ENCODE measurements at places on chromosomes 5 and 9.

- no peak for DNase-seq
These were observed 724 bp downstream of the NR2F1-AS1 start for GRCh38 chr5:93580063-93580926.

GRCh38 chr5:106566031-106566430 lies 1104.7 kb downstream of the EFNA5 start:
- no peak for DNase-seq

- peak; percentile 84 for DNase-seq
These were observed 60.3 kb downstream of the STX17 start for GRCh38 chr9:99966716-99967115.

GRCh38 chr5:68504306-68504705 lies 288.8 kb downstream of the PIK3R1 start:
- no peak for DNase-seq

- peak; percentile 62 for DNase-seq
These were observed 399.8 kb upstream of the MEF2C start for GRCh38 chr5:89282554-89283510.

DNA sequence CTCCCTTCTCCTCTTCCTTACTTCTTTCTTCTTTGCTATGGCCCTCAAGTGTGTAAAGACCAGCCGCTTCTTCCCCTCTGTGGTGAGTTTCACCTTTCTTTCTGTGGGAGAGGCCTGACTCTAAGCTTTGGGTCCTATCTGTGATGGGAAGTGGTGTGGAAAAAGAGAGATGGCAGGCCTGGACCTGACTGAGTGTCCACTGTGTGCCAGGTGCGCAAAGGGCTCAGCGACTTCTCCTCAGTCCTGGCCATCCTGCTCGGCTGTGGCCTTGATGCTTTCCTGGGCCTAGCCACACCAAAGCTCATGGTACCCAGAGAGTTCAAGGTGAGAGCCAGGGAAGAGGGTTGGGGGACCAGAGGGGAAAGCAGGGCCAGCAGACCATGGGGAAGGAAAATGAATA lies 5.9 kb downstream of the SLC4A9 start:
- no peak for DNase-seq

GRCh38 chr5:53463909-53464621 lies 16.4 kb upstream of the FST start:
- DNase-seq: no peak

DNA sequence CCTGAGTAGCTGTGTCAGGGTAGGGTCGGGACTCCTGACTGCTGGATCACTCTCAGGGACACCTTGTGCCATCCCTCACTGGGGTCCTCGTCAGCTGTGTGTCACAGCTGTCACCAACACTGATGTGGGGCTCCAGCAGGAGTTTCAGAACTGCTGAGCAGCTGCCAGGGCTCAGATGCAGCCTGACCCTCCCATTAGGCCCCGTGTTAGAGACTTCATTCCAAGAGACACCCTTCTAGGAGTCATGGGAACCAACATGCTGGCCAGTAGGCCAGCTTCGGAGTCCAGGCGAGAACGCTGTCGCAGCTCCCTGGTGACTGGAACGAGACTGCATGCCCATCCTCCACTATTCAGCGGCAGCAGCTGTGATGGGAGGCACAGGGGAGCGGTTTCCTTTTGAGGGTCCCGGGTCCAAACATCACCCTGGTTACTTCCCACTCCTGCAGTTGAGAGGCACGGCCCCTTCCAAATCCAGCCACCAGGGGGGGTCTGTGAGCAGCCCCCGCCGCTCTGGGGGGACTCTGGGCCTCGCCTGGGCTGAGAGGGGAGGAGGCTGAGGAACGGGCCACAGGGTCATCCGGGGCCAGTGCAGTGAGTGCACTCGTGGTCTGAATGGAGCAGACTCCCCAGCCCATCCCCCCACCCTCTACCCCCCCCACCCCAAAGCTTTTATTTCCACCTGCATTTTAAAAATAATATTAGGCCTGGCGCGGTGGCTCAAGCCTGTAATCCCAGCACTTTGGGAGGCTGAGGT lies 12.6 kb upstream of the TCF7 start:
- DNase-seq: peak; percentile 71

DNA sequence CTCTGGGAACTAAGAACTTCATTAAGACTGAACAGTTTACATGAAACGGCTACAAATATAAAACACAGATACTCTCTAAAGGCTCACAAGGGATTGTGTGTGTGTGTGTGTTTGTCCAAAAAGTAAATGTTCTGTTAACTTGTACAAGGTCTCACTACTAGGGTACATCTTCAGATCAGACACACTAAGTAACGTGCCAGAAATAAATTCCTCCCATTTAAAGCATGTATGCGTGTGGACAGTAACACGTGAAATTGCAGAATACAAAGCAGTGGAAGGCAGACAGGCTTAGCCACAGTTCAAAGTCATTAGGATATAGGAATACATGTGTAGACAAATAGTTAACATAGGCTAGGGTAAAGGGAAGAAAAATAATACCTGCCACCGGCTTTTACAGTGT lies 1.8 kb downstream of the BNC2 start:
- DNase-seq: no peak

- no peak for DNase-seq
These were observed 300.5 kb downstream of the COX7C start for GRCh38 chr5:86918246-86918645.

- DNase-seq: no peak
These were observed 60.0 kb downstream of the ERAP1 start for GRCh38 chr5:96747720-96748119.

GRCh38 chr5:64457846-64458245 lies 48.0 kb upstream of the RGS7BP start:
- DNase-seq: no peak

DNA sequence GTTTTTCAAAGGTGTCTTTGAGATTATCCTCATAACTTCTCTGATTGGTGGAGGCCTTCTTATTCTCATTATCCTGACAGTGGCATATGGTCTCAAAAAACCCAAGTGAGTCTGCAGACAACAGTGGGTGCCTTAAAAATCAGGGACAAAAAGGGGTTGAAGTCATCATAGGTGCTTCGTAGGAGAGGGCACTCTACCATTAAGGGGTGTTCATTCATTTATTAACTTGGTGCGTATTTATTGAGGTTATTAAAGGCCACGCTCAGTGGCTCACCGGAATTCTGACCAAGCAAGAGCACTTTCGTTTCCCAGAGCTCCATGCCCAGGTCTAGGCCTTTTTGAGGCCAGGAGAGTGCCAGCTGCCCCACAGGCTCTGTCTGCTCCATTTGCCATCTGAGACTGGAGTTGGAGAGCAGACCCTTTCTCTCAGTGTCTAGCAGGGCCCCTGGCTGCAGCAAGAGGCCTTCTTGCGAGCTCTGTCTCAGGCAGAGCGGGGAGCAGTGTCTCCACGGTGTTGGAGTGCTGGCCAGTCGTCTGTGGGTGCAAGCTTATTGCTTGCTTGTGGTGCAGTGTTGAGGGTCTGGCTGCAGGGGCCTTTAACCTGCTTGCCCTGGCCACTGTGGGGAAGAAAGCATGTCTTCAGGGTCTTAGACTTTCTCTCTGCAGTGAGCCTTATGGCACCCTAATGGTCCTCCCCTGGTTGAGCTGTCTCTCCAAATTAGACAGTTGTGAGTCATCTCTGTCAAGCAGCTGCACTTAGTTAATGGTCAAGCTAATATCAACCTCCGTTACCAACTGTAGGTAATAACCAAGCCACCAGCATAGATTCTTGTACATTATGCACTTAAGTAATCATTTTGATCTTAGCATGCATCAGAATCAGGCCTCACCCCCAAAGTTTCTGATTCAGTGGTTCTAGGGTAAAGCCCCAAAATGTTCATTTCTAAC lies 62.6 kb downstream of the IL31RA start:
- DNase-seq: no peak

DNA sequence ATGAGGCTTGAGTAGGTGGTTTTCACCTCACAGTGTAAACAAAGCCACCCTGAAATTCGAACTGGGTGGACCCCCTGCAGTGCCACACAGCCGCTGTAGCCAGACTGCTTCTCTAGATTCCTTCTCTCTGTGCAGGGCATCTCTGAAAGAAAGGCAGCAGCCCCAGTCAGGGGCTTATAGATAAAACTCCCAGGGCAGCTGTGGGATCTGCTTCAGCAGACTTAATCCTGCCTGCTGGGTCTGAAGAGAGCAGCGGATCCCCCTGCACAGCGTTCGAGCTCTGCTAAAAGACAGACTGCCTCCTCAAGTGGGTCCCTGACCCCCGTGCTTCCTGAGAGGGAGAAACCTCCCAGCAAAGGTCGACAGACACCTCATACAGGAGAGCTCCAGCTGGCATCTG lies 71.4 kb downstream of the CARTPT start:
- DNase-seq: no peak

GRCh38 chr5:34564710-34565235 lies 91.4 kb upstream of the RAI14 start:
- DNase-seq: peak; percentile 32

DNA sequence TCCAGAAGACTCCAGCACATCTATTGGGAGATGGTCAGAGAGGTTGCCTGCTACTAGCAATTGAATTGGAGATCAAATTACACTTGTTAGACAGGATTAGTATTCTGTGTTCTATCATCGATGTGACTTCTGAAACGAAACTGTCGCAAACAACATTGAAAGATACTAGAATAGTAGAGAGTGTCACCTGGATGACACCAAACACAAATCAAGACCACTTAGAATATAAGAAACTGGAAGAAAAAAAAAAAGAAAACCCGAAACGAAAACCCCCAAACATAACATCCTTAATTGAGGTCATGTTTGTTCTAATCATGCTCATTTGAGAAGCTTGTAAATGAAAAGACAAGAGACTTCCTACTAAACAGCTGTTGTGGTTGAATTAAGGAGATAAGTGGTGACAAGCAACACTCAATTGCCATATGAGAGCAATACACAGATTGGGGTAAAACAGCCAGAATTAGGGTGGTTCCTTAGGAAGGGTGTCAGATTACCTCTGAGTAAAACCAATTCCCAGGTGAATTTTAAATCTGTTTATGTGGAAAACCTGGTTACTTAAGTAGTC lies 97.6 kb downstream of the BASP1 start:
- DNase-seq: no peak

DNA sequence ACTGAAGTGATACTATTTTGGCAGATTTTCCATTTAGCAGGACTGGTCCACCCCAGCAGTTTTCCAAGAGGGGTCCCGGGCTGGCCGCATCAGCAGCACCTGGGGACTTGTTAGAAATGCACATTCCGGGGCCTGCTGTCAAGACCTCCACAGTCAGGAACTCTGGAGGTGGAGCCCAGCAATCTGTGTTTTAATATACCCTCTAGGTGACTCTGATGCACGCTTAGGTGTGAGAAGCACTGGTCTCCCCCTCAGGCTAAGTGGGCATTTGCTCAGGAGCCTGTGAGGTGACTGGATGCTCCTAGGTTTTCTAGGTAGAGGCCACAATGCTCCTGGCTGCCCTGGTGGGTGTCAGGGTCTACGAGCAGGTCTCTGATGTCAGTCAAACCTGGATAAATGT lies 81.7 kb downstream of the DCP2 start:
- DNase-seq: no peak

- no peak for DNase-seq
These were observed 85.8 kb downstream of the GPBP1 start for GRCh38 chr5:57259704-57260103.

- DNase-seq: no peak
These were observed 35.8 kb downstream of the GSN start for GRCh38 chr9:121303456-121304451.

DNA sequence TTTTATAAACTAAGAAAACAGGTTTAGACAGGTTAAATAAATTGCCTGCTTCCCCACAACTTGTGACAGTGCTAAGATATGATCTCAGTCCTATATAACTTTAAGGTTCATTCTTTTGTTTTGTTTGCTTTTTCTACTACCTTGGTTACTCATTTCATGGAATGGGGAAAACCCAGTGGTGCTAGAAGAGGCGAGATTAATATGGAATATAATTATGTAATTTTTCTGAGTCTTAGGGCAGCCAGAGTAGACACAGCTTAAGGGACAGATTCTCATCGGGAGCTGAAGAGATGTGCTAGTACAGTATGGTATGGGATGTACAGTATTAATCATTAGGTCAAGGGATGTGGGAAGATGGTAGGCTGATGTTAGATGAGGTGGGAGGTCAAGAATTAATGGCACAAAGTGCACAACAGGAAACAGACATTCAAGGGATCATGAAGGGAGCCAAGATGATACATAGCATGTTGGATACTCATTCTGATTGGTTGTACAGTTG lies 6.2 kb downstream of the TRIM32 start:
- no peak for DNase-seq

DNA sequence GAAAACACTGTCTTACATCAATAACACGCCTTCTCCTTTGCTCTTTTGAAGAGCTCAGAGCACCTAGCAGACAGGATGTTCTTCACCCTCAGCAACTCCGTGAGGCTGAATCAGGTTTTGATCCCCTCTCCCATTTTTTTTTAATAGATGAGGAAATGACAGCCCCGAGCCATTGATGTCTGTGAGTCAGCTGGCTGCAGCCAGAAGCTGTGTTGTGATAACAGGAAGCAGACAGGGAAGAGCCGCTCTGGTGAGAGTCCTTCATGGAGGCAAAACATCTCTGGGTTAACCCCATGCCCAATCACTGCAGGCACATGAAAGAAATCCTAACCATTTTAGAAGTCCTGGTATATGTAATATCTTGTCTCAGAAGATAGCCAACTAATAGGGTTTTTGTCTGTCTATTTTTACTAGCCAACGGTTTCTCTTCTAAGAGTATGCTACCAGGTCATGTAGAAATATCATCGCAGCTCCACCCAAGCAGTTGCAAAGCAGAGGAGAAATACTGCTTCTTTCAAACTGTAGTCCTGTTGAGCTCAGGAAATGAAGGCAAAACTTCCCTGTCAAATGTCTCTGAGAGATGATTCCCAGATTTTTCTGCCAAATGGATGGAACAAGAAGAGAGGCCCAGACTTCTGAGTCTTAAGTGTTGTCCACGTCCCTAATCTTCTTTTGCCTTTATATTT lies 568.9 kb downstream of the CCDC171 start:
- no peak for DNase-seq

DNA sequence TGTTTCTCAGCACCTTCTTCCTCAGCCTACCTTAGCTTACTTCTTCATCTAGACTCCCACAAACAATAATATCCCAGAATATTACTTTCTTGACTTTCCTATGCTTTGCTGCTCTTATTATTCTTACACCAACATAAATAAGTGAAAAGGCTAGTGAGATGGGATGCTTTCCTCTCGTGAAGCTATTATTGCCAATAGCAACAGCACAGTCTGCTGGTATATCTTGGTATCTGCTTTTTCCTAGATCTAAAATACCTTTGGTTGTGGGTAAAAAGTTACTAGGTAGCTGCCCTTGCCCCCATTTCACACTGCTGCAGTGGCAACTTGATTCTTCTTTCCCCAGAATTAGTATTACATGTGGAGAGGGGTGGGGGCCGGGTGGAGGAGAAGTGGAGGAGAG lies 26.1 kb upstream of the GLIPR2 start:
- no peak for DNase-seq

- DNase-seq: peak; percentile 9
These were observed 241.9 kb downstream of the SAXO1 start for GRCh38 chr9:18791074-18791473.

DNA sequence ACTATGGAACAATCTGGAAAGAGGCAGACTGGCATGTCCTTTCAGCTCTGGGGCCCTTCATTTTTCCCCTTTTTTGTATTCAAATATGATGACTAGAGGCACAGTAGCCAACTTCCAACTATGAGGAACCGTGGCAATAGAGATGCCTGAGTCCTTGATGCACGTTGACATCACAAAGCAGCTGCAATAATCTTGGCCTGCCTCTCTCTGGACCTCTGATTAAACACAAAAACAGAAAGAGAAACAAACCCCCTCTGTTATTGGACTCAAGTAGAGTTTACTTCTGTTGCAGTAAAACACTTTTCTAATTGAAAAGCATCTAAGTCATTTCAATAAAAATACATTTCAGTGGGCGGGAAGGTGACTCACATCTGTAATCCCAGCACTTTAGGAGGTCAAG lies 122.2 kb upstream of the GRAMD2B start:
- DNase-seq: no peak

Data from urothelium cell line (cell line).